ENCODE measurements at places on chromosomes 1 and 21.

- DNase-seq: no peak
Observed at GRCh38 chr1:57835620-57836019, 411.8 kb upstream of the DAB1 start.

DNA sequence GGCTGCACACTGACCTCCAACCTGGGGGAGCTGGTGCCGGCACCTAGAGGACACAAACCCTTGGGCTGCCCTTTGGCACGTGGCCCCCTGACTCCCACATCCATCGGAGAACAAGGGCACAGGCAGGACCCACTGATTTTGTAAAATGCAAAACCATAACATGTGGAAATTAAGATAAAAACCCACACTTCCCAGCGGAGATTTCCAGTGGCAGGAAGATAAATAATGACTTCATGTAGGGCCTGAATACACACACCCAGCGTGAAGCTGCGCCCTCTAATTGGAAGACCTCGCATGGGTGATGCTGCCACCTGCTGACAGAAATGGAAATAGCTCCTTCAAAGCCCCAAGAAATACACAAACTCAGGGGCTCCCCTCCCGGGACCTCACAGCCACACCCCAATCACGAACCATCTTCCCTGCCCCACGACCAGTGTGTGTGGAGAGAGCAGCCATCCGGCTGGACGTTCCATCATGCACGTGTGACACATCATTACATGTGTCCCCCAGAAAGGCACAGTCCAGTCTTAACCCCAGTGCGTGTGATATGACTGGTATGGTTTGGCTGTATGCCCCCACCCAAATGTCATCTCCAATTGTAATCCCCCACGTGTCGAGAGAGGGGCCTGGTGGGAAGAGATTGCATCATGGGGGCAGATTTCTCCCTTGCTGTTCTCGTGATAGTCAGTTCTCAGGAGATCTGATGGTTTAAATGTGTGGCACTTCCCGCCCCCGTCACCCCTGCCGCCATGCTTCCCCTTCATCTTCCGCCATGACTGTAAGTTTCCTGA lies 5.7 kb upstream of the TPRG1L start:
- peak; percentile 52 for DNase-seq

DNA sequence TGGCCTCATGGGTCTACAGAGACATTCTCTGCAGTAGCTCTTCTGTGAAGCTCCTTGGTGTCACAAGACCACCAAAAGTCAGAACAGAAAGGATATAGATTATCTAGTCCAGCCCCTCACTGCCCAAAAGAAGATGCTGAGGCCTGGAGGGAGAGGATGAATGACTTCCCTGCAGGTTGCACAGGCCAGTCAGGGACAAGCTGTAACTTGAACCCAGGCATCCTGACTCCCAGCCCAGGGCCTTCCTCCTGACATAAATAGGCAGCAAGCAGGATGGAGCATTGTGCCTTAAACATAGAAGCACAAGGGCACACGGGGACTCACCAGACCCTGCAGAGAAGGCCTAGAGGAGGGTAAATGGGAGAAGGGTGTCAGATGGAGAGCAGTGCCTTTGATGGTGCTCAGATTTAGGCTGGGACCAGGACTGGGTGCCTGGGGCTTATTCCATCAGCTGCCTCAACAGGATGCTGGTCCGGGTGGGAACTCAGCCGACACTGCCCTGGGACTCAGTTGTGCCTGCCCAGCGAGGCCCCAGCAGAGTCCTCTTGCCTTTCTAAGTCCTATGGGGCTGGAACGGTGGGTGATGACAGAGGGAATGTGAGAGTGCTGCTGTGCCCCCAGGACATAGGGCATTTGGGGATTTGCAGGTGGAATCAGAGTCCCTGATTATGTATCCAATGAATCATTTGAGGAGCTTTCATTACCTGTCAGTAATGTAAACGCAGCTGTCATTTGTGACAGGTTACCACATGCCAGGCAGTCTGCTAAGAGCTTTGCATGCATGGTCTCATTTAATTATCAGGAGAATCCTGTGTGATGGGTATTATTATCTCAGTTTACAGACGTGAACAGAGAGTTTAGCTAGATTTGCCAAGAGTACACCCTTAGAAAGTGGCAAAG lies 13.2 kb downstream of the S100A7A start:
- no peak for DNase-seq

GRCh38 chr1:29716306-29716705 lies 480.0 kb downstream of the PTPRU start:
- no peak for DNase-seq

DNA sequence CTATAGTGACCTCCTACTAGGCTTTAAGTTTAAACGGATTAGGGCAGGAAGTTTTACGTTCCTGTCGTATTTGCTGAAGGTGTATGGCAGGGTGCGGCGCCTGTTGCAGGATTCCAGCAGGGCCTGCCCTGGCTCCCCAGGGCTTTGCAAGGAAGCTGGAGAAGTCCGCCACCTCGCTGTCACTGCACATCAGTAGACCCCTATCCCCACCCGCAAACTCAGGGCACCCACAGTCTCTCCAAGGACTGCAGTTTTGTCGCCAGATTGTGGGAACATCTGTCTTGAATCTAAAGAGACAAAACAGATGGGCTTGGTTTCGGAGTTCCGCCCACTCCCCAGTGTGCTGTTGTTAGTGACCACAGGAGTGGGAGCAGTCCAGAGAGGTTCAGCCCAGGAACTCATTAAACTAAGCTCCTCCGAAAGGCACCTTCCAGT lies 110.8 kb downstream of the CDC7 start:
- DNase-seq: no peak

DNA sequence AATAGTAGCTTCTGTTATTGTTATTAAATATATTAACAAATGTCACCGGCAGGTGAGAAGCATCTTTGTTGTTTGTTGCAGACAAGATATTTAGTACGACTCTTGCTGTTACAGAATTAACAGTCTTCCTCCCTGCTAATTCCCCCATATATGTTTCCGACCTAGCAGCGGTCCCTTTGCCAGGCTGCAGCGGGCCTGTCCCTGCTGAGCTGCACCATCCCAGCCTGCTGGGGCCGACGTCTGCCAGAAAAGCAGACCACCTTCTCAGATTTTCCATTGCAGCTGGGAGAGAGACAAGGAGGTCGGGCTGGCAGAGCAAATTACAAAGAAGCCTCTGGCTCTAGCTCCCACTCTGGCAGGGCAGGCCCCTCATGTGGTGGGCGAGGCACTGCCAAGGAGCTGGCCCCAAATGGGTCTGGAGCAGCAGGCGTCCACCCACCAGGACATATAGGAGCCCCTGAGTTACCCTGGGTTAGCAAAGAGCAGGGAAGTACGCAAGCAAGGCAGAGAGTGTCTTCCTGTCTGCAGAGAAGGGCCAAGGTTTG lies 142.7 kb downstream of the FOXD2 start:
- DNase-seq: no peak

- DNase-seq: no peak
Observed at GRCh38 chr1:12640237-12640957, 3.5 kb upstream of the AADACL4 start.

- DNase-seq: no peak
Observed at GRCh38 chr1:43382027-43382779, 7.4 kb downstream of the MED8 start.

GRCh38 chr21:41220208-41220733 lies 52.3 kb downstream of the BACE2 start:
- DNase-seq: no peak

Data from activated naive CD8-positive, alpha-beta T cell treated with anti-CD3 and anti-CD28 coated beads, Interleukin-2, amount 50 U/mL, for 16 hours (primary cell).